ENCODE measurements at places on chromosomes 12 and 14.

GRCh38 chr12:131121705-131122405 lies 168.1 kb downstream of the ADGRD1 start:
- no peak for DNase-seq

DNA sequence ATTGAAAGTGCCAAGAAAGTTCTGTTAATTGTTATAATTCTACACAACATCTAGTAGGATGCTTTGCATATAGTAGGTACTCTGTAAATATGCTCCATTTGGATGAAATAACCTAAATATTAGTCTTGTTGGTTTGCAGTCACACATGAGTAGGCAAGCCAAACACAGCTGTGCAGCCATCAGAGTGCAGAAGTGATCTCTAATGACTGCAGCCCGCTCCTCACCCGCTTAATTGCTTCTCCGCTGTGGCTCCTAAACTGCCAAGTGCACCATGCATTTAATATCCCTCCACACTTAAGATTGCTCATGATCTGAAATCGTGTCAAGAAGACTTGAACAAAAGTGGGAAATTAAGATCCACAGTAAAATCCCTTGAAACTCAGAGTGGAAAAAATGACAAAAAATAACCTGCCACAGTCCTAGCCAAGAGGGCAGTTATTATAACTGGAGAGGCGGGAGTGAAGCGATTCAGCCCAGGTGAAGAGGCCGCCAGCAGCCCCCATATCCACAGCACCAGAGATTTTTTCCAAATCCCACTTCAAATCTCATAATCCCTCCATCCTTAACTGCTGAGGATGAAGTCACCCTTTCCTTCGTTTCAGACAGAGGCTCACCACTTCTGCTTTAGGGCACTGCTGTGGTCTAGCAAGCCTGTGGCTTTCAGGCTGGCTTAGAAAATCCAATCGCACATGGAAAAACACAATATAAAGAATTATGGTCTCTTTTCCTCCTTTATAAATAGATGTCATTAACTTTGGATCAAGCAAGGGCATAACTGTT lies 69.5 kb downstream of the TMEM30B start:
- no peak for DNase-seq

GRCh38 chr14:68636597-68636996 lies 156.3 kb downstream of the ZFP36L1 start:
- DNase-seq: no peak

DNA sequence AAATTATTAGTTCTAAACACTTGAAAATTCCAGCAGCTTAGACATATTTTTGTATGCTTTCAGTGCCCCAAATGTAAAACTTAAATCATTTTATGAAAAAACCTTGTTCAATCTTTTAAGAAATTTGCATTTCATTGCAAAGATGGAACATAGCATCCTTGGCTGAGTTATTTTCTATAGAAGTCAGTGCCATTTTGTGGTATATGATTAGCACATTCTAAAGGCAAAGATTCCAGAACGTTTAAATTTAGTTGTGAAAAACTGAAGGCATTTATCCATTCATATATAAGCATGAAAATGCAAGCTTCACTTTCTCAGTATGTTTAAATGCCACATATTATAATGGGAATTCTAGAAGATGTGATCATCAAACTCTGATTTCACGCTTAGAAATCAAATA lies 332.1 kb downstream of the APAF1 start:
- DNase-seq: no peak

GRCh38 chr12:54509617-54510016 lies 12.1 kb downstream of the NCKAP1L start:
- no peak for DNase-seq

- DNase-seq: no peak
Measured at GRCh38 chr12:75945581-75945980, 86.0 kb downstream of the PHLDA1 start.

- DNase-seq: no peak
Measured at GRCh38 chr14:23217032-23218020, 20.4 kb upstream of the RNF212B start.

GRCh38 chr14:101009531-101009930 lies 106.0 kb upstream of the RTL1 start:
- DNase-seq: no peak
